NCI-H446 (cell line): ENCODE measurements at places on chromosomes 5 and 9.

DNA sequence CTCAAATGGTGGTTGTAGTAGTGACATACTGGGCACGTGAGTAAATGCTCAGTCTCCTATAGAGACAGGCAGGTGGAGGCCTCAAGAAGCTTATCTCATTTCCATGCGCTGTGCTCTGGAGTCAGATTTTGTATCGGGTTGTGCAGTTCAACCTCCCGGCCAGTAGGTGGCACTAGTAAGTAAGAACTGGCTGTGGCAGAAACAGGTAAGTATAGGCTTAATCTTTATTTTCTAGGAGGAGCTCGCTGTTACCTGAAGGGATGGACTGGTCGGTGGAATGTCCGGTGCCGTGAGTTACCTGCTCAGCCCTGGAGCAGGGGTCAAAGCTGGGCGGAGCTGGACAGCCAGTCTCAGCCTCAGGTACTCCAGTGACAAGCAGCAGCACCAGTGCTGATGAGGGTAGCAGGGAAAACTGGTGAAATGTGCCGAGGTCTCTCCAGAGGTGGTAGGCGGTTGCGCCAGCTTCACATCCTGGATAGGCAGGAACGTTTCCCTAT is 880.1 kb upstream of the SEMA6A start:
- no peak for DNase-seq

- no peak for DNase-seq
Observed at GRCh38 chr5:150731669-150732242, 27.1 kb downstream of the DCTN4 start.

GRCh38 chr5:132759114-132760048 is 12.2 kb downstream of the CCNI2 start:
- no peak for DNase-seq

DNA sequence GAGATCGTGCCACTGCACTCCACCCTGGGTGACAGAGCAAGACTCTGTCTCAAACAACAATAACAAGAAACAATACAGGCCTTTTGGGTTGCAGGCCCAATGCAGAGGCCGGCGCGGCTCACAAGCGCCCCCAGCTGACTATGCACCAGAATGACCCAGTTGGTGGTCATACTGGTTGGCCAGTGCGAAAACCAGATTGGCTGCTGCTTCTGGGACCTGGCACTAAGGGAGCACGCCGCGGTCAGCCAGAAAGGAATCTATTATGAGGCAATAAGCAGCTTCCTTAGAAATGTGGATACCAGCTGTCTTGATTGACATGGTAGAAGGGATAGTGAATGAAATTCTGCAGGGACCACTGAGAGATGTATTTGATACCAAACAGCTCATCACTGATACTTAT is 35.0 kb downstream of the RANBP17 start:
- DNase-seq = no peak

GRCh38 chr9:98709968-98710965 is 1.5 kb upstream of the GABBR2 start:
- DNase-seq = no peak
